ENCODE measurements at places on chromosomes 3 and 15.
A peak's percentile ranks its signal among the peaks of the same experiment; 100 is the strongest.

- DNase-seq: no peak
- H3K36me3 ChIP-seq: no peaks in the 10 kb centered on the region
- H3K27ac ChIP-seq: no peak overlapping the region
- H3K4me3 ChIP-seq: no peak overlapping the region
- H3K4me1 ChIP-seq: no peaks in the 10 kb centered on the region
These were observed 249.5 kb downstream of the UACA start for GRCh38 chr15:70513819-70514218.

DNA sequence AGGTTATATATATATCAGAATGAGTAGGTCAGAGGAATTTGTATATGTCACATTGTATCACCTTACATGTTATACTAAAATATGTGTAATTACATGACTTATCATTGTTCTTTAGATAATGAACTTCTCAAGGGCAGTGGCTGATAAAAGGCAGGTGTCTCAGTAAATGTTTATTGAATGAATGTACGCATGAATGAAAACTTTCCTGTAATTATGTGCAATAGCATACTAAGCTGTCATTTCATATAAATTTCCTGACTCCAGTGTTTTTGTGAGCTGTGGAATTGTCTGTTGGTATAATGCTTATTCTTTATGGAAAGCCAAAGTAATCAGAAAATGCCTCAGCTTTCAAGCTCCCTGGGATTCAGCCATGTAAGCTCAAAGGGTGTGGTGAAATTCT lies 4.2 kb downstream of the TBC1D23 start:
- H3K27me3 ChIP-seq: no peaks in the 10 kb centered on the region
- H3K4me3 ChIP-seq: no peak overlapping the region
- H3K4me1 ChIP-seq: no peaks in the 10 kb centered on the region
- no peak for DNase-seq

- H3K27ac ChIP-seq: no peak overlapping the region
- no peaks in the 10 kb centered on the region for H3K27me3 ChIP-seq
- no peaks in the 10 kb centered on the region for H3K4me1 ChIP-seq
- DNase-seq: no peak
These were observed 76.6 kb downstream of the ARHGEF26 start for GRCh38 chr3:154197751-154198150.

GRCh38 chr3:51967384-51968169 lies at the start of gene PCBP4:
PCBP4 (minus strand) TSS chr3:51967454; CDS start chr3:51961240, 6,214 bp downstream.
- DNase-seq: peak; percentile 80
- H3K4me1 ChIP-seq: no peaks in the 10 kb centered on the region
- H3K27me3 ChIP-seq: no peaks in the 10 kb centered on the region
- H3K27ac ChIP-seq: peak within 1 kb of the TSS; percentile 91
- no peaks in the 10 kb centered on the region for H3K36me3 ChIP-seq

DNA sequence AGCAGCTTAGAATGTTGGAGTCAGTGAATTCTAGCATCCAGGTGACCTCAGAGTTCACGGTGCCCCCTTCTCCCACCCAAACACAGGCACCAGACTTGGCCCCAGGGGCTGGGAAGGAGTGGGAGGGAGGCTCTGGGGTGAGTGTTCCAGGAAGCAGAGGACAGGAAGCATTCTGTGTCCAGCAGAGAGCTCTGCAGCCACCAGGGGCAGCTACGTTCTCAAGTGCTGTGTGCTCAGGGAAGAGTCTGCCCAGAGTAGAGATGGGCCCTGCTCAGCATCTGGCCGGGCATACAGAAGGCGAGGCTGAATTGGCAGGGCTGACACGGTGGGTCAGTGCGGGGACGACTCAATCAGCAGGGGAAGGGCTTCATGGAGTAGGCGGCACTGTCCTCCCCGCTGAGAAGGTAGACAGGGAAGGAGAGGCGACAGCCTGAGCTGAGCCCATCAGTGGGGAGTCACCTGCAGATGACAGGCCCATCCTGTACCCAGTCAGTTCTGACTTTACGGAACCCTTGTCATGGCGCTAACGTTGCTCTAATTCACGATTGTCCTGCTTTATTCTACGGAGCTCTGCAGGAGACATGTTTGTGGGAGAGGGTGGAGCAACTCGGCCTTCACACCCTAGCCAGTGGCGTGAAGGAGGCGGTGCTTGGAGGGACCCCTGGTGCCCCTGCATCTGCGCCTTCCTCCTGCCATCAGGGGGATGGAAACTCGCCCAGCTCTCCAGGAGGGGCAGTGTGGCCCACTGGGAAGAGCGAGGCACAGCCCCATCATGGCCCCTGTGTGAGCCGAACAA lies 82.2 kb downstream of the C3orf70 start:
- H3K4me3 ChIP-seq: no peak overlapping the region
- no peaks in the 10 kb centered on the region for H3K27me3 ChIP-seq
- no peak for DNase-seq
- H3K4me1 ChIP-seq: no peaks in the 10 kb centered on the region

- peak; percentile 87 for DNase-seq
- peak overlapping the region; percentile 95 for H3K27ac ChIP-seq
- no peaks in the 10 kb centered on the region for H3K36me3 ChIP-seq
These were observed 27.1 kb downstream of the CPN2 start for GRCh38 chr3:194323785-194324735.

- H3K4me3 ChIP-seq: no peak overlapping the region
- H3K36me3 ChIP-seq: no peaks in the 10 kb centered on the region
- no peak overlapping the region for H3K27ac ChIP-seq
- peaks cover 28% of the 10 kb centered on the region for H3K4me1 ChIP-seq
These were observed 36.5 kb downstream of the ANAPC13 start for GRCh38 chr3:134449277-134449676.

- H3K27ac ChIP-seq: no peak overlapping the region
- H3K36me3 ChIP-seq: no peaks in the 10 kb centered on the region
- no peaks in the 10 kb centered on the region for H3K4me1 ChIP-seq
These were observed 3.3 kb downstream of the CHRNA3 start for GRCh38 chr15:78617516-78617915.

DNA sequence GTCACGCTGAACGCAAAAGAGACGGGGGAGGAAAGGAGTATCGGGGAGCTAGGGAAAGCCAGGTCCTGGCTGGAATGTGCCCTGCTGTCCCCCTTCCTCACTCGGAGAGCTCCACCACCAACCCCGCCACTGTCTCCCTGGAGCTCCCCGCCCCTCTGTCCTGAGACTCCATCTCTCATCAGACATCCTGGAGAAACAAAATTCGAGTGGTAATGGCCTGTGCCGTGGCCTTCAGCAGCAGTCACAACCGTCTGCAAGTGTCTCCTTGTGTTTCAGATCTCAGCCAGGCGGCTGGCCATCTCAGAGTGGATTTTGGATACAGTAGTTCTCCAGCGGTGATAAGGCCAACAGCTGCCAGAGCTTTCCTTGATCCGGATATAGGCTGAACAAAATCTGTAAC lies 76.9 kb downstream of the OCA2 start:
- no peaks in the 10 kb centered on the region for H3K27me3 ChIP-seq
- H3K4me1 ChIP-seq: no peaks in the 10 kb centered on the region
- no peaks in the 10 kb centered on the region for H3K36me3 ChIP-seq
- no peak overlapping the region for H3K27ac ChIP-seq
- H3K4me3 ChIP-seq: no peak overlapping the region
- DNase-seq: no peak

- H3K4me1 ChIP-seq: no peaks in the 10 kb centered on the region
- no peak for DNase-seq
- H3K4me3 ChIP-seq: no peak overlapping the region
- no peaks in the 10 kb centered on the region for H3K36me3 ChIP-seq
- H3K27ac ChIP-seq: no peak overlapping the region
- no peaks in the 10 kb centered on the region for H3K27me3 ChIP-seq
These were observed 57.7 kb downstream of the IL16 start for GRCh38 chr15:81254277-81254915.

- no peaks in the 10 kb centered on the region for H3K4me1 ChIP-seq
- H3K36me3 ChIP-seq: peaks cover 37% of the 10 kb centered on the region
- no peak for DNase-seq
These were observed 593 bp downstream of the FAM219B start for GRCh38 chr15:74906067-74906449.

- no peak for DNase-seq
- H3K4me3 ChIP-seq: no peak overlapping the region
- no peaks in the 10 kb centered on the region for H3K36me3 ChIP-seq
- no peak overlapping the region for H3K27ac ChIP-seq
These were observed 103.4 kb downstream of the CHST2 start for GRCh38 chr3:143222981-143223380.

DNA sequence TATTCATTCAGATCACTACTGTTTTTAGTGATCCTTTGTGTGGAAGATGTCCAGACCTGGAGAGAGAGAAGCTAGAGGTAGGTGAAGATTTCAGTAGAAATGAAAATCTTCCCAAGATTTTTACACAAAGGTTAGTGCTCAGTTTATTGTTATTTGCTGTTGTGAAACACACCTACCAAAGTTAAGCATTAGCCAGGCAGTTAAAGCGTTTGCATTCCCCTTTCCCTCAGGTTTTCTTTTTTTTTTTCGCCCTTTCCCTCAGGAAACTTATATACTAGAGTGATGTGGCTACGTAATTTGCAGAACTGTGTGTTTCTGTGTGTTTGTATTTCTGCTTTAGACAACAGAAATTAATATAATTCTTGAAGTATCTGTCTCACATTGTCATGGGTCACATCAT lies 34.5 kb downstream of the USP3 start:
- DNase-seq: no peak
- H3K36me3 ChIP-seq: peaks cover 6% of the 10 kb centered on the region
- no peak overlapping the region for H3K4me3 ChIP-seq
- no peaks in the 10 kb centered on the region for H3K4me1 ChIP-seq
- H3K27me3 ChIP-seq: no peaks in the 10 kb centered on the region

- H3K27me3 ChIP-seq: no peaks in the 10 kb centered on the region
- no peaks in the 10 kb centered on the region for H3K4me1 ChIP-seq
- H3K27ac ChIP-seq: no peak overlapping the region
- H3K4me3 ChIP-seq: no peak overlapping the region
- H3K36me3 ChIP-seq: peaks cover 66% of the 10 kb centered on the region
- no peak for DNase-seq
These were observed 16.8 kb downstream of the EMC4 start for GRCh38 chr15:34241376-34242330.

DNA sequence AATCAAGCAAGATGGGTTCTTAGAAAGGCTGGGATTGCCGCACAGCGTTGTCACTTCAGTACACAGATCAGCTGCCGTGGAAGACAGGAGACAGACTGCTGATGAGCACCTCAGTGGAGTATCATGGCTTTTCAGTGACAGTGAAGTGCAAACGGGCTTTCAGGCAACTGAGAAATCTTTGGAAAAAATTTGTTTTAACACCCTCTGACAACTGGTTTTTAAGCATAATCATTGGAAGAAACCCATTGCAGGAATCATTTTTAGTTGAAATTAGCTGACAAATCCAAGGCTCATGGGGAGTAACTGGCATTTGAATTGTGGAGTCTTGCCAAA lies 418.8 kb downstream of the OTOL1 start:
- H3K4me1 ChIP-seq: no peaks in the 10 kb centered on the region
- H3K27ac ChIP-seq: no peak overlapping the region
- H3K4me3 ChIP-seq: no peak overlapping the region

DNA sequence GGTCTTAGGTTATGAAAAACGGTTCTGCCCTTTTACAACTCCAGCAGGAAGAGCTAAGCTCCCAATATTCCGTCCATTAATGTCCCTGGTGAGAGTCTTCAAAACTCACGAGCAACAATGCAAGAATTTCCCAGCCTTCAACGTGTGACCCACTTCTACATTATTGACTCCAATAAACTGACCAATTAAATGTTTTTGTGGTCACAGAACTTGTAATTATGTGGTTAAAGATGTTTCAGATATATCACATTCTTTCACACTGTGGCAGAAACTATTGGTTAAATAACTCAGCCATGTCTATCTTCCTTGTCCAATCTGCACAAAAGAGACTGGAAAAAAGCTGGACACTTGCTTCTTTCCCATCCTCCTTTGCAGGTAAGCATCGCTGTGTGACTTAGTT lies 286.6 kb upstream of the ADAMTS9 start:
- H3K4me1 ChIP-seq: no peaks in the 10 kb centered on the region
- no peak overlapping the region for H3K27ac ChIP-seq
- H3K36me3 ChIP-seq: no peaks in the 10 kb centered on the region

DNA sequence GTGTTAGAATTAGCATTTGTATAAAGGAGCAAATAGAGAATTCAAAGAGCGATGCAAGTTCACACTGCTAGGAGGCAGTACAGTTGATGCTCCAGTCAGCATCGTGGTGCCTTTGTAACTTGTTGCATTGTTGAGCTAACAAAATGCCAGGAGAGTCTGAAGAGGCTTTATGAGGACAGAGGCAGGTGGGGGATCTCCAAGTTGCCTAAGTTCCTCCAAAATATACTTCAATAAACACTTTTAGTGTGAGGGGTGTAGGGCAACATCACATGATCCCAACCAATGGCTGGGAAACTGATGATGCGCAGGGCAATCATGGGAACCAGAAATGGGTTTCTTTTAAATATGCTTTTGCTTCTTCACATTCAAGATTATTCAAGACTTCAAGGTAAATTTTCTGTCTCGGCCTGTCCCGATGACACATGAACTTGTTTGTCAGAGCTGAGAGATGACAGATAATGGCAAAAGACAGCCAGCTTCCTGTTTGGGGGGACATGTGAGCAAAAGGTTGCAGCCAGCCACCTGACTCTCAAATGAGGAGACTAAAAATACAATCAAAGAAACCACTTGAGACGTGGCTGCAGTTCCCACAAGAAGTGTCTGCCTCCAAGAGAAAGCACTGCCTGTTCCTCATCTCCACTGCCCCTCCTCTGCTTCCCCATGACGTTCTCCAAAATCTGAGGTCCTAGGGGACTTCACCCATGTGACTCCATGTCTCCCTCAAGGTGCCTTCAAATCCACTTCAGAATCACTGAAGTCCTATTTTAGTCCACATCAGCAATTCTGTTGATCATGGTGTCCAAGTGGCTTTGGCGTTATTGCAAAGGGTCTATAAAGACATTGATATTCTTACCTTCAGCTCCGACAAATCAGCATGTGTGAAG lies 39.3 kb downstream of the KLHL6 start:
- no peak for DNase-seq
- no peaks in the 10 kb centered on the region for H3K27me3 ChIP-seq
- no peak overlapping the region for H3K27ac ChIP-seq
- H3K36me3 ChIP-seq: no peaks in the 10 kb centered on the region

DNA sequence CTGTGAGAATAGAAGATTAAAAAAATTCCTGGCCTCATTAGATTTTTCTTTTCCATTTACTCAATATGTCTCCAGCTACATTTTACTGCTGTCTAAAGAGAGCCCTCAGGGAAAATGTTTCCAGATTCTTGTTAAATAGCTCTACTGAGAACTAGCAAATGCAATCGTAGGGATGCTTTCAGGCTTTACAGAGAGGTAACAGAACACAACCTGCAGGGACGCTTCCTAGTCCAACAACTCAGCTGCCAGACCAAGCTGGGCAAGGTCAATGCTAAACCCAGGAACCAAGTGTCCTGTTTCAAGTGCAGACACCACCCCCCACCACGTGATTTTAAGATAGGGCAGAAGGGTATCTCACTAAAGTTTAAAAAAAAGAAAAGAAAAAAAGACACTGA lies 25.2 kb downstream of the ARHGEF3 start:
- H3K27ac ChIP-seq: no peak overlapping the region
- no peaks in the 10 kb centered on the region for H3K27me3 ChIP-seq
- H3K4me1 ChIP-seq: peaks cover 31% of the 10 kb centered on the region
- no peak overlapping the region for H3K4me3 ChIP-seq
